GDM1 (cell line): ENCODE measurements at places on chromosomes 7 and 10.

DNA sequence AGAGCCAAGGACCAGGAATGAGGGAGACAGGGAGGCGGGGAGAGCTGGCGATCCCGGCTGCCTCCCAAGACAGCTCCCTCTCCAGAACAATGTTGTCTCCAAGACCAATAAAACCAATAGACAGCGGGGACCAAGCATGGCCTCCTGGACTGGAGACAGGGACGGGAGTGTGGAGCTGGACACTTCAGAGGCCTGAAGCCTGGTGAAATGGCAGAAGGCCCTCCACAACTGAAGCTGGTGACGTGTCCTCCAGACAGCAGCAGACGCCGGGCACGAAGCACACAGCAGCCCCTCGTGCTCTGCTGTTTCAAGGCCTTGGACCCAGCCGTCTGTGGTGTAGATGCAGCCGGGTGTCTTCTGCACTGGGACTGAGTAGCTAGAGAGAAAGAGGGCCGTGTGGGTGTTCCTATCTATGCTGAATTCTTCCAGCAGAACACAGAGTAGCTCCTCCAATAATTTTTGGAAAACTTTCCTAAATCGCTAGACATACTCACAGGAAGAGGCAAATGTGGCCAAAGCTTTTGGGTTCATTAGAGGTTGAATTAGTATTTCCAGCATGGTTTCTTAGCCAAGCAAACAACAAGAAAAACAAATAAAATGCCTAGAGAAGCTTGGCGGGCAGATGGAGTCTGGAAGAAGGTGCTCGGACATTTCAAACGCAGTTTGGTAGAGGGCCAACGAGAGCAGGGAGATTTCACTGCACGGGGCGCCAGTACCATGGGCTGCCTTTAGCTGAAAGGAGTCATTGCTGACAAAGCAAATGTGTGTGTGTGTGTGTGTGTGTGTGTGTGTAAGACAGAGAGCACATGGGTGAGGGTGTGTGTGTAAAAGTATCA lies 570.4 kb downstream of the TCERG1L start:
- no peak for DNase-seq

GRCh38 chr7:25707768-25708620 lies 444.0 kb upstream of the NFE2L3 start:
- no peak for DNase-seq

GRCh38 chr10:89669985-89670384 lies 24.9 kb upstream of the PANK1 start:
- no peak for DNase-seq

DNA sequence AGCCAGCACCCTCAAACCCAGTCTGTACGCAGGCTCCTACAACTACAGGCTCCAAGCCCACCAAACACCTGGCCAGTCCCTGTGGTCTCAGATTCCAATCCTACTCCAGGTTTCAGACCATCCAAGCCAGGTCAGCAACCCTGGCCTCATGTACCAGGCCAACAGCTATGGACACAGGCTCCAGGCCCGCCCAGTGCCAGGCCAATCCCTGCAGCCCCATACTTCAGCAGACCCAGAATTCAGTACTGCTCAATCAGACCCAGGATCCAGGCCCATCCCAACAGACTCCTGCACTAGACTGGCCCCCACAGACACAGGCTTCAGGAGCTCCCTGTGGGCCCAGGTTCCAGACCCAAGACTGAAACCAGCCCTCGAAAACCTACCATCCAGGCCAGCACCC lies 32.3 kb downstream of the HPSE2 start:
- no peak for DNase-seq

DNA sequence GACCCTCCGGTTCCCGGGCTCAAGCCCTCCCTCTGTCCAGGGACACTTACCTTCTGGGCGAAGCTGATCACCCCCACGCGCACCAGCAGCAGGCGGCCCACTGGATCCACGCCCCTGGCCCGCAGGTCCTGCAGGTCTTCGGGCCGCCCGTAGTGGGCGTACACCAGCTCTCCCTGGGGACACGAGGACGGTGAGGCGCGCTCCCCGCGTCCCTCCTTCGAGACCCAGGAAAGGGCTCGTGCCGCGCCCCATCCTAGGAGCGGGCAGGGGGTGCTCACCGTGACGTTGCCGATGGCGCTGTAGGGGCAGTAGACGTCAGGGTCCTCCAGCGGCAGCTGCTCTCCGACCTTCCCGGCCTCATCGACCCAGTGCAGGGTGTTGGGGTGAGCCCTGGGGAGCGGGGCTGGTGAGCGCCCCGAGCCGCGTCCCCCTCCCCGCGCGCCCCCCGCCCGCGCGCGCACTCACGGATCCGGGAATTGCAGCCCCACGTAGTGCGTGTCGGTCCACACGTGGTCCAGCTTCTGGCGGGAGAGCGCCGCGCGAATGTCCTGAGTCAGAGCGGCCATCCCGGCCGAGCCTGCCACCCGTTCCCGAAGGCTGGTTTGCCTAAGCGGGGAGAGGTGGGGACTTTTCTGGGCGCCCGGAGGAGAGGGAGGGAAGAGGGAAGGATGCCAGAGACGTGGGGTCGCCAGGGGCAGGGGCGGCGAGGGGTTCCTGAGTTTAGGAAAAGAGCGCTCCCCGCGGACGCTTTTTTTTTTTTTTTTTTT lies 8.2 kb downstream of the TFR2 start:
- DNase-seq = peak; percentile 42

DNA sequence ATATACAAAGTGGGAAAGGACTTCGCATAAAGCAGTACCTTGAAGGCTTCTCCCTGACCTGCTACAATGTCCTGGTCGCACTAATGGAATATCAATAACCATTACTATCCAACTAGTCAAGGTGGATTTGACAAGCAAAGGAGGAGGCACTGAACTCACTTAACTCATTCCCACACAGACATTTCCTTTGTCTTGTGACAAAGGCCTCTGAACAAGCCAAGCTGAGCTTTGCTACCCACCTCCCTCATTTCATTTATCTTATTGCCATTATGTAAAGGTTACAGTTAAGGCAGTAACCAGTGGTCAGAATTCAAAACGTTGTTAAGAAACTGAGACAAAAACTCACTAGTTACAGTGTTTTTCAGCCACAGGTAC lies 7.3 kb downstream of the ELMO1 start:
- no peak for DNase-seq

DNA sequence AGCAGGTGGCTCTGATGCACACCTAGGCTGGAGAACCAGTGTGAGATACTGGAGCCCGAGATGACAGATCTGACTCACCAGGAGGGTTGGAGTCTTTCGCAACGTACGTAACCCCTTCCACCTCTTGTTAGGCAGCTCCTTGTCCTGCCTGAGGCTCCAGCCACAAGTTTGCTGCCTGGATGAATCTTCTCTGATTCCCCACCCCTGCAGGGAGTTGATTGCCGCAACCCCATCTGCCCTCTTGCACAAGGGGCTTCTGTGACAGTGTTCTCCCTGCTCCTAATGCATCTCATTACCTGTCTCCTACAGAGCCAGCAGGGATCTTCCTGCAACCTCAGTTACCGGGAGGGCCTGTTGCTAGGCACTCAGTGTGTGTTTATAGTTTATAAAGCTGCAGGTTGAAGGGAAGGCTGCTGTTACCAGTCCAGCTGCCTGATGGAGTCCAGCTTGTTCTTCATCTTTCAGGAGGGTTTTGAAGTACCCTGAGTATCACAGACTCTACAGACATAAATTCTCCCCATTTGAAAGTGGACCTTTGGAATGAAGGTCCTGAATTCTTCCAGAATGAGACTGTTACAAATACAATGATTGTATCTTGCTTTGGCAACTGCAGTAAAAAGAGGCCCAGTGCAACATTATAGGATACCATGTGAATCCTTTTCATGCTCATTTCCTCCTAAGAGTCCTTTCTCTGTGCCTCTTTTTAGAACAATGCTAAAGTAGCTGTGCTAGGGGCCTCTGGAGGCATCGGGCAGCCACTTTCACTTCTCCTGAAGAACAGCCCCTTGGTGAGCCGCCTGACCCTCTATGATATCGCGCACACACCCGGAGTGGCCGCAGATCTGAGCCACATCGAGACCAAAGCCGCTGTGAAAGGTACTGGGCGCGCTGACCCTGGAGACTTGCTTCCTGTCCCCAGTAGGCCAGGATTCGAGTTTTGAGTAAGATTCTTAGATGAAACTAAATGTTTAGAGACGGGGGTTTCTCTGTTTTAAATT lies 6.5 kb downstream of the MDH2 start:
- no peak for DNase-seq

- no peak for DNase-seq
These were observed 184.7 kb upstream of the GDF10 start for GRCh38 chr10:47115322-47115721.

GRCh38 chr10:89829887-89830269 lies 128.5 kb downstream of the KIF20B start:
- DNase-seq = no peak

- DNase-seq = no peak
These were observed 416.7 kb downstream of the ARL4A start for GRCh38 chr7:13104128-13104527.

- DNase-seq = no peak
These were observed 336.0 kb downstream of the PLXNA4 start for GRCh38 chr7:132240262-132240661.

- peak; percentile 24 for DNase-seq
These were observed 13.7 kb downstream of the CISD1 start for GRCh38 chr10:58282615-58283014.

DNA sequence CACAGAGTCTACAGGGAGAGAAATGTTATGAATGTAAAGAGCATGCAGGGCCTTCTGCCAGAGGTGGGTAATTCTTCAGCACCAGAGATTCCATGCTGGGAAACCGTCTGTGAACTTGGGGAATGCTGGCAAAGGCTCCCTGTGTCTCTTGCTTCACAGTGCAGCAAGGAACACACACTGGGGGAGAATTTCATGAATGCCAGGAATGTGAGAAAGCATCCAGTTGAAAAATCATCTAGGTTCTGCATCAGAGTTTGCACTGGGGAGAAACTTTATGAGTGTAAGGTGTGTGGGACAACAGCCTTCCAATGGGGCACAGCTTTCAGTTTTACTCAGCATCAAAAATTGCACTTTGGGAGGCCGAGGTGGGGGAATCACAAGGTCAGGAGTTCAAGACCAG lies 224.3 kb upstream of the IGFBP3 start:
- no peak for DNase-seq

DNA sequence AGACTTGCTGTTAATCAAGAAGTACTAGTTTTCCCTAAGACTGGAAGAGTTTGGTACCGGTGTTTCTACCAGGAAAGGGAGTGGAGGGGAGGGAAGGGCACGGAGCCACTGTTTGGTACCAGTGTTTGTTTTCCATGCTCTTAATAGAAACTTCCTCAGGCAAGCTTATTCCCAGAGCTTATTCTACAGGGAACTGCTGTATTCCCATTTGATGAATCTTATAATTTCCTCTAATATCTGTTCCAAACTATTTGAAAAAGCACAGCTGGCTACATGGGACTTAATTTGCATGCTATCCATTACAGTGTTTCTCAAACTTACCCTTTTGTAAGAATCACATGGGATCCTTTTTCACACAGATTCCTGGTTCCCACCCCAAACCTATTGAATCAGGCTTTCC lies 23.7 kb downstream of the SLC26A4 start:
- DNase-seq = no peak

DNA sequence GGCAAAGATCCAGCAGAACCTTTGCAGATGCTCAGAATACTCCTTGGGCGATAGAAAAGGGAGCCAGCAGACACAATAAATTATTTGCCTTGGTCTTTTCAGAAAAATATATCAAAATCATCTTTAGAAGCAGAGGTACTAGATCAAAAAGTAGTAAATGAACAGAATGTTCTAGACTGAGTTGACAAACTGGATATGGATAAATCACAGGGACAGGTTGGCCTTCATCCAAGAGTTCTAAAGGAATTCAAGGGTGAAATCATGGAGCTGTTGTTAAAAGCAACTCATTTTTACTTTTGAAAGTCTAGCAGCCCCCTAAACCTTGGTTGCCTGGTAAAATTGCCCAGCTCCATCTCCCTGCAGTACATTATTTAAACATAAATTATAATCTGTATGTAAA lies 99.1 kb downstream of the PLCE1 start:
- no peak for DNase-seq

DNA sequence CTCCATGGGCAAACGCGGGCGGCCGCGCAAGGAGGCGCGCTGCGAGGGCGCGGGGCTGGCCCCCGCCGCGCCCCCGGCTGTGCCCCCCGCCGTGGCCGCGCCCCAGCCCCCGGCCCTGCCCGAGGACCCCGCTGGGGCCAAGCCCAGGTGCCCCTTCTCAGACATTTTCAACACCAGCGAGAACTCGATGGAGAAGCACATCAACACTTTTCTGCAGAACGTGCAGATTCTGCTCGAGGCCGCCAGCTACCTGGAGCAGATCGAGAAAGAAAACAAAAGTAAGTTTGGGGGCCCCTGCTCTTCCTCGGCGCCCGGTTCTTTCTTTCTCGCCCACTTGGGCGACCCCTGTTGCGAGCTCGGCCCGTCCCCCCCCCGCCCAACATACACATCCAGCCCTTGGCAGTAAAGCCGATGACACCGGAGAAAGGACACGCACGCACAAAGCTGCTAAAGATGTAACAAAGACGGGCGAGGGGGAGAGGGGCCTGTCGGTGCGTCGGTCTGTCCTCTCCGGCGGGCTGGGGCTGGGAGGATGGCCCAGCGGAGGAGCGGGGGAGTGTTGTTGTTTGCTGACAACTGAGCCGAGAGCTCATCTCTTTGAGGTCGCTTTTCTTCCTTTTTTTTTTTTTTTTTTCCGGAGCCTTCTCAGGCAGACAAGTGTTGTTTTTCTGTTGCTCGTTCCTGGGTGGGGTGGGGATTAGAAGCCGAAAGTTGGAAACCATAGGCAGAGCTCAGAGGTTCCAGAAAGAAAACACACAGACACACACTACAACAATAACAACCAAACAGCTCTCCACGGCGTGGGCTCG lies 604 bp downstream of the MXI1 start:
- DNase-seq = no peak

GRCh38 chr7:89943525-89944050 lies 210.7 kb upstream of the STEAP1 start:
- no peak for DNase-seq

DNA sequence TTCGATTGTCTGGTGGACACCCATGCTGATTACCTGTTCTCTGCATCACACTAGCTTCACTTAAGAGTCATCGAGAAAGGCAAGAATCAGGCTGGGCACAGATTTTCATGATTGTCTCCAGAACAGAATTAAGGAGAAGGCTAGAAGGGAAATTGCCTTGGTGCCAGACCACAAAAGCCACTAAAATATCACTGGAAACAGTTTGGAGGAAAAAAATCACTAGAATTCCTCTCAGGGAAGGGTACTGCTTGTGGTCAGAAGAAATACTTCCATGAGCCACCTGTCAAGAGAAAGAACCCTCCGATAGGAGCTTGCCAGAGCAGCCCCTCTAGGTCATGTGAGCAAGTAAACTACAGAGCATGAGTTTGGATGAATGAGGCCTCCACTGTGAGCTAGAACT lies 269.3 kb upstream of the TEX47 start:
- no peak for DNase-seq

DNA sequence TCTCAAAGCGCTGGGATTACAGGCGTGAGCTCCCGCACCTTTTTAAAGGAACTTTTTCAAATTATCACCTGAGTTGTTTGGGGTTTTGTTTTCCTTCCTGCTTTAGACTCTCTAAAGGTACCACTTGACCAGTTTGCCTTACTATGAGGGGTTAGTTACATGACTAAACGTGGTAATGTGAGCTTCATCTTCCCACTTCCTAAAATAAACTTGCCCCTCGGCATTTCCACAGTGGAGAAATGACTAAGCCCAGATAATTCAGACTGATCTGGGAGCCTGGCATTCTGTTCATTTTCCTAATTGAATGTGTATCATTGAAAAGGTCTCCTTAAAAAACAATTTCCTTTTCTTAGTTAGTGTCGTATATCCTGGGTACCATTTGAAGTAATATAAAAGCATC lies 163.4 kb downstream of the PLXDC2 start:
- no peak for DNase-seq

- DNase-seq = no peak
These were observed 887 bp downstream of the COL13A1 start for GRCh38 chr10:69802424-69803161.
